Transverse colon (tissue), 4 donors: ENCODE measurements at places on chromosomes 16 and 17. TPM values are rescaled to one million over a fixed set of nuclear protein-coding genes. Genes with fewer than 3 reads are reported as not detected.

DNA sequence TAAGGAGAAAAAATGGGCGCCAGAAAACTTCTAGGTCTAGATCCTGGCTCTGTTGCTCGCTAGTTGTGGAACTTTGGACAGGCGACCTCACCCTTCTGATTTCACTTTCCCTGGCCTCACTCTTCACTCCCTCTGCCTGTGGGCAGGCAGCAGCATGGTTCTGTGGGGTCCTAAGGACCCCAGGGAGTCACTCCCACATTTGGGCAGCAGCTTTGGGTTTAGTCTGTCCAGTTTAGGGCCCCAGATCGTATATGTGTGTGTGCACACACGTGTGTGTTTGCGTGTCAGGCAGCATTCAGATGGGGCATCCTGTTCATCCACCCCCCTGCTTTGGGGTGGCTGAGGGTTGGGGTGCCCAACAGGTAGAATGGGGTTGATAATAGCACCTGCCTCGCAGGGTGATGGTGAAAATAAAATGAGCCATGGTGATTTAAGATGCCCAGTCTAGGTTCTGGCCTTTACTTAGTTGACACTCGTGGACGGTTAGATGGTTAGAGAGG, 102.2 kb downstream of the RAB11FIP4 start:
- DNase-seq: peak; percentile 37

GRCh38 chr16:46976550-46976949, 3.1 kb upstream of the DNAJA2 start:
- DNase-seq: peak; percentile 21

GRCh38 chr16:68365167-68365817, 54.5 kb downstream of the PRMT7 start:
- peak; percentile 56 for DNase-seq

DNA sequence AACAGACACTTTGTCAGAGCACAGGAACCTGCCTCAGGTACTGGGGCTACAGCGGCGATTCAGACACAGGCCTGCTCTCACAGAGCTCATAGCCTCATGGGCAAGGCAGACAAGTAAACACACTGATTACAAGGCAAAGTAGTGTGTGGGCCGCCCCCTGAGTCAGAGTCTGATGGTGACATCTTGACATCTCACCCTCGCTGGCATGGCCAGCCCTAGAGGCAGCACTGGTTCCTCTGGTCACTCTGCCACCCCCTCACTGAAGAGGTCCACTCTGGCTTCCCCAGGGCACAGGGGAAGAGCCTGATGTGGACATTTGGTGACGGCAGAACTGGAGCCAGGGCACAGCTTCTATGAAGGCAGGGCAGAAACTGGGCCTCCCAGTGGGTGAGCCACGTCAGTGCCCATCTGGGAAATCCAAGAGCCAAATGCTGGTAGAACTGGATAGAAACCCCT, 32.9 kb upstream of the TOB1 start:
- DNase-seq: no peak

DNA sequence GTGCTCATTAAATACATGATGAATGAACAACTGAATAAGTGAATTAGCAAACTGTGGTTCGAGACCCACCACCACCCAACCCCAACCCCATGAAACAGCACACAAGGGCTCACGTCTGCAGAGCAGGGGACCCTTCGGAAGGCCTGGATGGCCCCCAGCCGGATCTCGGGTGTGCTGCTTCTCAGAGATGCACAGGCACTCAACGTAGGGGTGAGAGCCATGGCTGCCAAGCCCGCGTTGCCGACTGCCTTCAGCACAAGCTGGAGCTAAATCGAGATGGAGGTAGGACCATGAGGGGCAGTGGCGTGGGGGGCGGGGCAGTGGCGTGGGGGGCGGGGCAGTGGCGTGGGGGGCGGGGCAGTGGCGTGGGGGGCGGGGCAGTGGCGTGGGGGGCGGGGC, 93.2 kb downstream of the LITAF start:
- no peak for DNase-seq

The CLEC18A gene
- 0.40 TPM for total RNA-seq

DNA sequence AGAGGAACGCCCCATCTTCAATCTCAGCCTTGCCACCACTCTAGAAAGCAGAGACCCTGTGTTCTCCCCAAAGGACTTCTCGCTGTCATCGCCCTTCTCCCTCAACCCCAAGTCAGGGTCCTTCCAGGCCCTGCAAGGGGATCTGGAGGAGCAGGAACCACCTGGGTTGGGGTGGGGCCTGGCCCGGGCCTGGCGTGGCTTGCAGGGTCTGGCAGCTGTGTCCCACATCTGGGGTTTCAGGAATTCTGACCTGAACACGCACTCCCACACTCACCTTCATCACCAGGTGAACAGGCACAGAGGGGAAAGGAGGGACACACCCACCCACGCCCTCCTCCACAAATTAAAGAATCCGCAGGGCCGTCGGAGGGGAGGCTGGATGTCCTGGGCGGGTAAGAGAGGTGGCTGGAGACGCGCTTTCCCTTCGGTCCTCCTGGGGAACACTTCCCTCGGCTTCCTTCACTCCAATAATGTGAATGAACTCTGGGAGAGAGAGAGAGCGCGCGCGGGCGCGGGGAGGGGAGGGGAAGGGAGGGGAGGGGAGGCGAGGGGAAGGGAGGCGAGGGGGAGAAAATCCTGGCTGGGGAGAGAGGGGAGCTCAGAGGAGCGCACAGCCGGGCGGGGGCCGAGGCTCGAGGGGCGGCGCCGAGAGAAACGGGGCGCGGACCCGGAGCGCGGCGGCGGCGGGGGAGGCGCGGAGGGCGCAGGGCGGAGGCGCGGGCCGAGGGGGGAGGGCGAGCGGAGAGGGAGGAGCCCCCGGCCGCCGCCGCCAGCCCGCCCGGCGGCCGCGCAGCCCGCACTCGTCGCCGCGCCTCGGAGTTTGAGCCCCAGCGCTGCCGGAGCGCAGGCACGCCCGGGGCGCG, at the start of gene CACNG4:
Gene CACNG4, plus strand, starts transcription at position 799 of the 863 bp plus-strand sequence. CDS start 205 bp downstream, outside the sequence.
- no peak for DNase-seq

The CHRNE gene
- total RNA-seq: not detected

The HOXB1 gene
- not detected for total RNA-seq

The CCL8 gene
- 10.9 TPM for total RNA-seq

- no peak for DNase-seq
Measured at GRCh38 chr16:30144917-30145316, 21.9 kb upstream of the MAPK3 start.
